ENCODE measurements at places on chromosomes 1 and 21. TPM values are rescaled to one million over a fixed set of nuclear protein-coding genes. Genes with fewer than 3 reads are reported as not detected.

PCAT6 gene
- 1.0 TPM for total RNA-seq

DNA sequence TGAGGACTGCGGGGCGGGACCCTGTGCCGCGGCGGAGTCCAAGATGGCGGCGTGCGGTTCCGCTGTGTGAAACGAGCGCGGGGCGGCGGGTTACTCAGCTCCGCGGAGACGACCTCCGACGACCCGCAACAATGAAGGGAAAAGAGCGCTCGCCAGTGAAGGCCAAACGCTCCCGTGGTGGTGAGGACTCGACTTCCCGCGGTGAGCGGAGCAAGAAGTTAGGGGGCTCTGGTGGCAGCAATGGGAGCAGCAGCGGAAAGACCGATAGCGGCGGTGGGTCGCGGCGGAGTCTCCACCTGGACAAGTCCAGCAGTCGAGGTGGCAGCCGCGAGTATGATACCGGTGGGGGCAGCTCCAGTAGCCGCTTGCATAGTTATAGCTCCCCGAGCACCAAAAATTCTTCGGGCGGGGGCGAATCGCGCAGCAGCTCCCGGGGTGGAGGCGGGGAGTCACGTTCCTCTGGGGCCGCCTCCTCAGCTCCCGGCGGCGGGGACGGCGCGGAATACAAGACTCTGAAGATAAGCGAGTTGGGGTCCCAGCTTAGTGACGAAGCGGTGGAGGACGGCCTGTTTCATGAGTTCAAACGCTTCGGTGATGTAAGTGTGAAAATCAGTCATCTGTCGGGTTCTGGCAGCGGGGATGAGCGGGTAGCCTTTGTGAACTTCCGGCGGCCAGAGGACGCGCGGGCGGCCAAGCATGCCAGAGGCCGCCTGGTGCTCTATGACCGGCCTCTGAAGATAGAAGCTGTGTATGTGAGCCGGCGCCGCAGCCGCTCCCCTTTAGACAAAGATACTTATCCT is 430 bp downstream of the RBM15 start:
- DNase-seq: peak; percentile 43

GRCh38 chr1:103900005-103900404 is 150.3 kb downstream of the AMY1C start:
- DNase-seq: no peak

AUNIP gene
- not detected for total RNA-seq

DNA sequence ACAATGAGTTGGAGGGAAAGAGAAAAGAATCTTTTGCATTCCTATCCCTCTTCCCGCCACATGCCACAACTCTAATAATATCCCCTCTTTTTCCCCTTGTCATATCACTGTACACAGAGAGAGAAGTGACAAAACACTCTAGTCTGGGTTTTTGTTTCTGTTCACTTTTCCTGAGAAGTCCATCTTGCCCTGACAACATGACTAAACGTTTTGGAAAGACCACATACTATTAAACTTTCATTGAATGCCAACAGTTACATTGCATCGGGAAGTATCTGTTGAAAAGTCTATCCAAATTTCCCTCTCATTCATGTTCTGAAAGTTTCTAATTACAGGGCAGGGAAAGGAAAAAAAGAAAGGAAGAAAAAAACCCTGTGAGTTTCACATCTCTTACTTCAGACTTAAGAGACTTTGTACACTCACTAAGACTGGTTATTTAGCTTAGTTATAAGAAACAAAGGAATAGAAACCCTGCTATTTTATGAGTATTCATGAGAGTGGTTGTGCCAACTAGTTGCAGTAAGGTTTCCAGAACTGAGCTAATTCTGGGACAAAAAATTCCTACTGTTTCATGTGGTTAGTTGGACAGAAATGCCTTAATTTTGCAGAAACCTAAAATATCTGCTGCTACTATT is 16.9 kb downstream of the PLA2G4A start:
- DNase-seq: no peak

SPRR2A gene
- total RNA-seq: not detected

- no peak for DNase-seq
Observed at GRCh38 chr1:14610761-14611160, 12.3 kb downstream of the KAZN start.

RAB3B gene
- not detected for total RNA-seq

DNA sequence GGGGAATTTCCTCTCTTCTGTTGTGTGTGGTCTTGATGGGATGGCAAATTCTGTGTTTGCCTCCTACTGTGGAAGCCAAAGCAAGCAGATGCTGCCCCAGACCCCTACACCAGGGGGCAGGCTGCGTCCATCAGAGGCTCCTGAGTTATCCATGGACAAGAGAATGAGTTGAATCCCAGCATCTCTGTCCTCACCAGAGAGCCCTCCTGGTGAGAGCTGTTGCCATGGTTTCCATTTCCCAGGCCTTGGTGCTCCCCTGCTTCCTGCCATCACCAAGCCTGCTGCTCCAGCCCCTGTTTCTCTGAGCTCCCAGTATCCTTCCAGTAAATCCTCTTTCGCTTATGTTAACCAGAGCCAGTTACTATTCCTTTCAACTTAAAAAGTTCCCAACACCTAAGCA is 20.4 kb upstream of the GNG12 start:
- DNase-seq: peak; percentile 50

KRTAP13-4 gene
- not detected for total RNA-seq

- DNase-seq: no peak
Observed at GRCh38 chr1:244768186-244768585, 67.3 kb upstream of the COX20 start.

BTBD8 gene
- total RNA-seq: 4.0 TPM

GRCh38 chr1:47866601-47867437 is 130.4 kb downstream of the TRABD2B start:
- no peak for DNase-seq

GRCh38 chr1:232381394-232382100 is 248.4 kb downstream of the SIPA1L2 start:
- DNase-seq: no peak

- no peak for DNase-seq
Observed at GRCh38 chr1:184929711-184930202, 44.6 kb downstream of the NIBAN1 start.

- no peak for DNase-seq
Observed at GRCh38 chr1:213154056-213154685, 103.1 kb downstream of the RPS6KC1 start.

TMEM82 gene
- total RNA-seq: not detected

- DNase-seq: no peak
Observed at GRCh38 chr1:228852511-228853088, 117.3 kb downstream of the RHOU start.

GRCh38 chr1:240404286-240404685 is 207.7 kb downstream of the GREM2 start:
- no peak for DNase-seq

DNA sequence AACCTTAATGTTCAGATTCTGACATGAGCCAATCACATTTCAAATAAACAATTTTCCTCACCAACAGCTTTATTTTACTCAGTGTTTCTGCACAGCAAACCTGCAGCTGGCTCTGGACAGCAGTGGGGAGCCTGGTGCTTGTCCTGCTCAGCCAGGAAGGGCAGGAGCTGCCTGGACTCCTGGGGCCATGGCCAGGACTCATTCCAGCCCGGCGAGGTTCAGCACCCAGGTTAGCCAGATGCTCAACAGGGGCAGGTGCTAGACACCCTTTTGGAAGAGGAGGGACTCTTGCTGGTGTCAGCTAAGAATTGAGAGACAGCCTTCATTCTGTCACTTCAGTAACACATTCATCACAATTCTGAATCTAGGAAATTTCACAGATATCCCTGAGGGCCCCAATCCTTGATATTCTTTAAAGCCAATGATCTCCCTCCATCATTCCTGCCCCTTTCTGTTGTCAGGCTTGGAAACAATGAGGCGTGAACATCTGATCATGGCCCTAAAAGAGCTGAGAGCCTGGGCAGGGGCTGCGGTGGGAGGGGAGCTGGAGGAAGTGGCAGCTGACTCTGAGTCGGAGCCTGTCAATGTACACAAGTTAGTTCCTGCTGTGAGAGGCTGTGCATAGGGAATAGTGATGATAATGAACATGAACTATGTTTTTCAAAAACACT is 251.3 kb downstream of the SDCCAG8 start:
- DNase-seq: no peak

DNA sequence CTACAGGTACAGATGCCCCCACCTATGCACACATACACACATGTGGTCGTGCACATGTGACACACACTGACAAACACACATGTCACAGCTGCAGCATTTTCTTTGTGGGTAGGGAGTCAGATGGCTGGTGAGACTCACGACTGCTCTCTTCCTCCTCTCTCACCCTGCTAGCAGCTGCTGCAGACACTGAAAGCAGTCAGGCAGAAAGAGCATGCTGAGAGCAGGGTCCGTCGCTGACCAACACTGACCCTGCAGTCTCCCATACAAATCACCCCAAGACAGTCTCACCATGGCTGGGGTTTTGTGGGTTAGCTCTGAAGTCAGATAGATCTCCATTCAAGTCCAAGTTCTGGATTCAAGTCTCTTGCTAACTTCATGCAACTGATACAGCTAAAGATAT is 188.3 kb downstream of the ASTN1 start:
- DNase-seq: no peak
